ENCODE measurements at places on chromosomes 2 and 18.

DNA sequence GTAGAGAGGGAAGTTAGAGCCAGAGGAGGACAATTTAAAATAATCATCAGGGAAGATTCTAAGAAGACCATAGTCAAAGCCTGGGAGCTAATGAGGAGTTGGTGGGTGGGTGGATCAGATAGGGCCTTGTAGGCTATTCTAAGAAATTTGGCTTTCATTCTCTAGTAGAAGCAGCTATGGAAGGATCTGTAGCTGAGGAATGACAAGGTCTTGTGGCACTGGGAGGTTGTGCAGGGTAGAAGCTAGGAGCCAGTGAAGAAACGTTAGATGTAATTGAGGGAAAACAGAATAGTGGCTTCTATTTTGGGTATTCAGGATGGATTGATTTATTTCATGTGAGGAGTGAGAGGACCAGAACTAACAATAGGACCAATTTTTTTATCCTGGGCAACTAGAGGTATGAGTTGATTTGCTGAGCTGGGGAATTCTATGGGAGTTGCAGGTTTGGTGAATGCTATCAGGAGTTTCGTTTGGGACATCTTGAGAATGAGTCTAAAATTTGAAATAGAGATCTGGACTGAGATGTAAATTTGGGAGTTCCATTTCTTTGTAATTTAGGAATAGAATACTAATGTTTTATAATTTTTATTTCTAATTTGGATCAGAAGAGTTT lies 371.9 kb downstream of the PARD3B start:
- DNase-seq = no peak

DNA sequence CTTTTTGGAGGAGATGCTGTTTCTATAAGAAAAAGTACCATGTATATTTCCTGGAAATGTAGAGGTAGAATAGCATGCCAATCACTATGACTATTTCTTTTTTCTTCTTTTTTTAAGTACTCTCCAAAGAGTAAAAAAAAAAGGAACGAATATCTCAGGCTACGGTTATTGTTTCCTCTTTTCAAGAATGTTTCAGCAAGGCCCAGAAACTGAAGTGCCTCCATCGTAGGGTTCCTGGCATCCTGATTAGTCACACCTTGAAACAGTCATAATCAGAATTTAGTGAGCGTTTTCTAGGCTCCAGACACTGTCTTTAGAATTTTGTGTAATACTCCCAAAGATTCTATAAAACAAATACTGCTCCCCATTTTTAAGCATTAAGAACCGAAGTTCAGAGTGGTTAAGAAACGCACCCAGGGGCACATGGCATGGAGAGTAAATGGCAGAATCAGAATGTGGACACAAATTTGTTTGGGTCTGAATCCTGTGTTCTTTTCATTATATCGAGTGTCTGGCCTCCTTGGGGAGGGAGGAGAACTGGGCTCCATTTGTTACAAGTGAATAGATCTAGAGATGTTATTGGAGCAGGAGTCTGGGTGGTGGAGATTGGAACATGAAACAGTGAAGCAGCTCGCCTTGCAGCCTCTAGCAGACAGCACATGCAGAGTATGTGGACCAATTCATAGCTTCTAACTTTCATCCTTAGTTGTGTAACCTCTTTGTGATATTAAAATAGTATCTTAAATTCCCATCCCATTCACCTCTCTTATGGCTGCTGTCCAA lies 26.7 kb downstream of the ZEB2 start:
- no peak for DNase-seq

DNA sequence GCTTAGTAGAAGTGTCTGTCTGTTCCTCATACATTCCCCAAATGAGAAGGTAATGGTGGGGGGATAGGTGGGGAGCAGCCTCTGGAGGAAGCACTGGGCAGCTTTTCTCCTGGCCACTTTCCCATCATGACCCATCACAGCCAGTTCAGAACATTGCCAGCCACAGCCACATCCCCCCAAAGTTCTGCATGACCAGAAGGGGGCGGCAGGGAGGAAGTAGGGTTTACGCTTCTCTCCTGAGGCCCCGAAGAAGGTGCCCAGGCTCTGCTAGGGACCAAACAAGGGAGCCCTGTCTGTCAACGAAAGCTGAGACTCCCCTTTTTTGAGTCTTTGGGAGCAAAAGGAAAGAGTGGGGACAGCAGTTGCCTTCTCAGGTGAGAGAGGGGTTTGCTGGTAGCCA lies 7.7 kb downstream of the IGFBP5 start:
- no peak for DNase-seq

- no peak for DNase-seq
Measured at GRCh38 chr2:10161206-10161931, 38.8 kb downstream of the RRM2 start.

DNA sequence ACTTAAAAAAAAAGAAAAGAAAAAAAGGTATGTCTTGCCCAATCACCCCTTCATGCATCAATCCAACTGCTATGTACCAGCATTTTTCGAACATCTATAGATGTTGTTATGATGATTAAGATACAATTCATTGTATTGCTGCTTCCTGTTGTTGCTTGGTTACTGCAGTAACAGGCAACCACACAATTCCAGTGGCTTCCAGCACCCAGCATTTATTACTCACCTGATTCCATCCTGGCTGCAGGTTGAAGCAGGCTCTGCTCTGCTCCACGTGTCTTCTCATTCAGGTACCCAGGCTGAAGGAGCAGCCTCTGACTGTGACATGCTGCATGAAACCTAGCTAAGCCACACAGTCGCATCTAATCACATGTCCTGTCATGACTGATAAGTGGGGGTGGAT lies 196.9 kb downstream of the INO80D start:
- DNase-seq = peak; percentile 10

- no peak for DNase-seq
Measured at GRCh38 chr18:62979900-62980299, 264.6 kb downstream of the PHLPP1 start.

DNA sequence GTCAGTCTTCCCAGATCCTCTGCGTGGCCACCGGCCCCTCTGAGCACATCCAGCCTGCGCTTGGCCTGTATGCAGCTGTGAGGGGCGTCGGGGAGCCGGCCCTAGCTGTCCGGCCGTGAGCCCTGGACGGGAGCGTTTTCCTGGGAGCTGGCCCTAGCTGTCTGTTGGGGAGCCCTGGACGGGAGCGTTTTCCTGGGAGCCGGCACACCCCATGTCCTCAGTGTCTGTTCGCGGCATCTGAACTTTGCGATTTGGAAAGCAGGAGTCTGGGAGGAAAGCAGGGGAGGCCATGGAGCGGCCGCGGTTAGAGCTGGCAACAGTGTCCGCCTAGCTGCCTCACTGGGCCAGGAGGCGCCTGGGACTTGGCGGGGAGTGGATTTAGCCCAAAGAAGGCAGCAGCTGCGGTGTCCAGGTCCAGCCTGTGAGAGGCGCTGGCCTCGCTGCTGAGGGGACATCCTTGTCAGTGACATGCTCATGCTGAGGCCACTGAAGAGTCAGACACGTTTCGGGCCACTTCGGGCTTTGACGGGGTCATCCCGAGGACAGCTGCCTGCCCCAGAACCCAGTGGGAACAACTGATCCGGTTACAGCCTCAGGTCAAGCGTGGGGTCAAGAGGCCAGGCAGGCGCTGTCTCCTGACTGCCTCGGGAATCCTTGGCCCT lies 75.8 kb downstream of the KCNG2 start:
- DNase-seq = no peak

DNA sequence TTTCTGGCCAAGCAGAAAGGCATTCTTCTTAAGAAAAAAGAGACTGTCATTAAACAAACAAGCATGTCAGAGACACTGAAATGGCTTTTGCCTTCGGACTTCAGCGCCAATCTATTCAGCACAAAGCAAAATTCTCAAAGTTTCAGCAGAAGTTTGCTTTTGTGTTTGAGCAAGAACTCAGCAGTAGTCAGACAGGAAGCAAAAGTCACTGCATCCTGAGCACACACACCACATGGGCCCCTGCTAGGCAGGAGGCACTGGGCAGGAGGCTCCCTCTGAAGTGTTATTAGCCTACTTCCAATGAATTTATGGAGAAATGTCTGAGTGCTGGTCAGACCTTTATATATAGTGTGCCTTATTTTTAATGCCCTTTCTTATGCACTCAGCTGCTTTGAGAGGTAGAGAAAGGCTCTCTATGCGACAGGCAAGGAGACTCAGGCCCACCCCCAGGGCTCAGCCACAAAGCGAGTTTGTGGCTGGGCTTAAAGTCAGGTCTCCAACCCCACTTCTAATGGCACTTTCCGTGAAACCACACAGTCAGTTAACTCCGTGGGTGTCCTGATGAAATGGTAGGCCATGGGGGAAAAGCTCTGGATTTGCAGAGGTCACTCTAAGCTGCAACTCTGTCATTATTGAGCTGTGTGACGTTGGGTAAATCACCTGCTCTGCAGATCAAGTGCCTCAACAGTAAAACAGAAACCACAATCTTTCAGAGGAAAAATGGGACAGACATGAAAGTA lies 161.0 kb upstream of the TMEM200C start:
- DNase-seq = no peak

- DNase-seq = no peak
Measured at GRCh38 chr2:101106453-101107181, 44.6 kb downstream of the TBC1D8 start.

DNA sequence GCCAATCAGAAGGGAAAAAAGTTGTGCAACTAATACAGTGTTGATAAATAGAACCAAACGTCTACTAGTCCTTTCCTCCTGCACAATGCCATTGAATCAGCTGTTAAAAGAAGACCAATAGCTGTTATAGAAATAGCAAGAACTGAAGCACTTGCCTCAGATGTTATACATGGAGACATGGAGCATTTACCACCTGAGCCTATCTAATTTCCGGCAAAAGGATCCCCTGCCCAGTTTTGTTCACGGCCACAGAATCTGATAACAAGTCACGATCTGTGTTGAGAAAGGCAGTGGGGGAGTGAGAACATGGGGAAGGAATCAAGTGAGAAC lies 285.4 kb downstream of the ZEB2 start:
- no peak for DNase-seq

GRCh38 chr2:144481666-144482065 lies 38.3 kb downstream of the ZEB2 start:
- DNase-seq = no peak

DNA sequence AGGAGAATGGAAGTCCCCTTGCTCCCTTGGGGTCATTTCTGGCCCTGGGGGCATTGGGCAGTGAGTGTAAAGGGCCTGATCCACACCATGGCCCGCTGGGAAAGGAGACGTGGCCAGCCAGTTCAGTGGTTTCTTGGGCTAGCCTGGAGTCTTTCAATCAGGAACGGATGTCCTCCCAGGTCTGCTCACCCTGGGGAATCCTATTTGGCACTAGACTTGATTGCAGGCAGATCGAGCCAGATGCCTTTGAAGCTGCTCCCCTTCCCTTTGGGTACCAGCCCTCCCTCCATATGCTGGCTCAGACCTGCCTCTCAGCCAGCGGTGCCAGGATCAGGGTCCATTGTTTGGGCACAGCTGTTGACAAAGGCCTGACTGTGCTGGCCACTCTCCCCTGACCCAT lies 11.0 kb downstream of the FBLN7 start:
- DNase-seq = no peak

- DNase-seq = peak; percentile 56
Measured at GRCh38 chr2:109339519-109339966, 210.5 kb downstream of the SH3RF3 start.

DNA sequence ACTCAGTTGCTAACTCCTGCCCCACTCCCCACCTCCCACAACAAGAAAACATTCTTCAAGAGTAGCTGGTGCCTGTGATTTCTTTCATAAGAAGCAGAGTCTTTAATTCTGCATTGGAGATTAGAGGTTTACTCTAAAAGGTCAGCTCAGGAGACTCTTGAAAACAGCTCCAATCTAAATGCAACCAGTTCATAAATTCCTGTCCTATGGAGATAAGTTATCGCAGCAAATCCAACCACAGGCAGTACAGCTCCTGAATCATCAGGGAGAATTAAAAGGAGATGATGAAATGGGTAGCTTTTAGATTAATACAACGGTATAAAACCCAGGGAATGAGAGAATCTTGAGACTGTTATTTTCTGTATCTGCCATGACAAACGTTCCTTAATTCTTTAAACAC lies 130.7 kb downstream of the SOCS6 start:
- DNase-seq = peak; percentile 68

DNA sequence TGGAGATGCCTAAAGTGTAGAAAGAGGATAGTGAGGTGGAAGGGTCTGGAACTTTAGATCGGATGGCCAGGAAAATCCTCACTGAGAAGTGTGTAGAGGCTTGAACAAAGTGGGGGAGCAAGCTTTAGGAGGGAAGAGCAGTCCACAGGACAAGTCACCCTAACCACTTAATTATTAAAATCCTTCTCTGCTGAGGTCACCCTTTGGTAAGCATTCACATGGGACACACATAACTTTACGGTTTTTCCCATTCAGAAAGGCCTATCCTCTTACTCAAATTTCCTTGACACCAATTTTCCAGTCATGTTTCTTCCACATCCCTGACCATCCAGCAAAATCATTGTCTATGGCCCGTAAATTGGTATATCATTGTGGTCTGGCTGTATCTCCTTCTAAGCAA lies 31.0 kb upstream of the ZEB2 start:
- DNase-seq = no peak

DNA sequence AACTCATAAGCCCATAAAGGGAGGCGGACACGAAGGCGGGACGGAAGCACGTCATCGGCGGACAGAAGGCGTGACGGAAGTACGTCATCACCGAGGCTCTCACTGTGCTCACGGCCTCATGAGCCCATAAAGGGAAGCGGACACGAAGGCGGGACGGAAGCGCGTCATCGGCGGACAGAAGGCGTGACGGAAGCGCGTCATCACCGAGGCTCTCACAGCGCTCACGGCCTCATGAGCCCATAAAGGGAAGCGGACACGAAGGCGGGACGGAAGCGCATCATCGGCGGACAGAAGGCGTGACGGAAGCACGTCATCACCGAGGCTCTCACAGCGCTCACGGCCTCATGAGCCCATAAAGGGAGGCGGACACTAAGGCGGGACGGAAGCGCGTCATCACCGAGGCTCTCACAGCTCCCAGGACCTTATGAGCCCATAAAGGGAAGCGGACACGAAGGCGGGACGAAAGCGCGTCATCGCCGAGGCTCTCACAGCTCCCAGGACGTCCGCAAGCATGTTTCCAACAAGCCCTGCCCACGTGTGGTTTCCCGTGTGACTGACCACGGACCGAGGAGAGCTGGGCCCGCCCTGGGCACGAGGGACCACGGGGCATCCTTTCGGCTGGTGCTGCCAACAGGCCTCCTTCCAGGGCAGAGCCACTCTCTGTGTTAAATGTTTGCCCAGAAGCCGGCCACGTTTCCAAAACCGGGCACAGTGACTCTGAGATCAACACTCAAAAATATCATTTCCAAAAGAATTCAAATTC lies 182.7 kb upstream of the SALL3 start:
- DNase-seq = no peak

- no peak for DNase-seq
Measured at GRCh38 chr2:88188748-88189147, 18.6 kb downstream of the THNSL2 start.

- peak; percentile 41 for DNase-seq
Measured at GRCh38 chr2:233764264-233764663, 4.2 kb downstream of the UGT1A1 start.

- no peak for DNase-seq
Measured at GRCh38 chr18:79718126-79718525, 38.5 kb downstream of the CTDP1 start.

Data from non-pigmented ciliary epithelial cell (primary cell).